ENCODE measurements at places on chromosomes 2 and 18. TPM values are rescaled to one million over a fixed set of nuclear protein-coding genes. Genes with fewer than 3 reads are reported as not detected.
A peak's percentile ranks its signal among the peaks of the same experiment; 100 is the strongest.

- no peak for DNase-seq
Observed at GRCh38 chr2:99317161-99317872, 16.3 kb upstream of the LYG1 start.

CD8A gene
- polyA plus RNA-seq, result 0.66 TPM

GRCh38 chr2:64846177-64846576, 143.0 kb upstream of the SLC1A4 start:
- DNase-seq, result no peak

- no peak for DNase-seq
Observed at GRCh38 chr2:191869178-191869577, 22.3 kb upstream of the CAVIN2 start.

- DNase-seq, result no peak
Observed at GRCh38 chr18:10057894-10058791, 144.3 kb downstream of the VAPA start.

DNA sequence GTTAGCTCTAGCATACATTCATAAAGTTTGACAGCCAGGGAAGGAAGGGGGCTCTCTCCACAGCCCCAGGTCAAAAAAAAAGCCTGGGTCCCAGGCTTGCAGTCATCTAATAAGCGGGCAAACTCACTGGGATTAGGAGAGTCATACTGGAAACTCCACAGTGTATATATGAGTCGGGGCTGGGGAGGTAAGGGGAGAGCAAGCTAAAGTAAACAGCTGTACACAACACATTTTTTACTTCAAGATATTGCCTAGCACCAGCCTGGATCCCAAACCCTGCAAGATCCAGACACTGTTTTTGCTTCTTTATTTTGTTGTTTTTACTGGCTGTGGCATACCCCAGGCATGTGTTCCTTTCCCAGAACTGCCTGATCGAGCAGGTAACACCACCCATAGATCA, 291.3 kb upstream of the TANK start:
- DNase-seq, result no peak

- no peak for DNase-seq
Observed at GRCh38 chr18:56393870-56394269, 244.5 kb downstream of the TXNL1 start.

TRPM8 gene
- 0.14 TPM for polyA plus RNA-seq

DNA sequence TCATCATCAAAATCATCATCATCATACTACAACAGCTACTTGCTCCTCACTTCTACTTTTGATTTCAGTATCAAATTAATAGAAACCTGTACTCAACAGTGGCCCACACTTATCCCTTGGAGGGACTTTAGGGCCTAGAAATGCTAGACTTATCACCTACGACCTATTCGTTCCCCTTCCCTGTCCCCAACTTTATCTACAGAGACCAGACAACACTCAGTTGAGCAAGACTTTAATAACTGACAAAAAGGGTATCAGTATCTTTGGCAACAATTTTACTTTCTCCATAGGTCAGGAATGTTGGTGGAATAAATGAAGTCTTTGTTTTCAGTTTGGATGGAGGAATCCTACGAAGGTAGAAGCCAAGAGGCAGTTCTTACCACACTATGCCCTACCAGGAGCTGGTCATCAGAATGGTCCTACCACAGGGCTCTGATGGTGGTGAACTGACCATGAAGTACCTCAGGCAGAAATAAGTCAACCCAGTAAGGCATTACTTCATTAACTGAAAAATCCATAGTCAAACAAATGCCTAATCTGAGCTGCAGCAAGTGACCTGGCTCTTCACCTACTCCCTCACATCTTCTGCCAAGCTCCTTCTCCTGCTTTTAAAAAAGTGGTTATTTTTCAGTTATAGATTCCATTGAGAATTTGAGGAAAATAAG, 26.6 kb downstream of the MBD2 start:
- no peak for DNase-seq

GRCh38 chr2:7057865-7058400, 140.7 kb downstream of the RNF144A start:
- no peak for DNase-seq

CD226 gene
- polyA plus RNA-seq, result 4.0 TPM

CGREF1 gene
- polyA plus RNA-seq, result 0.86 TPM

- DNase-seq, result no peak
Observed at GRCh38 chr2:1899396-1899730, 155.0 kb upstream of the PXDN start.

PTGR3 gene
- polyA plus RNA-seq, result 55.0 TPM

DNA sequence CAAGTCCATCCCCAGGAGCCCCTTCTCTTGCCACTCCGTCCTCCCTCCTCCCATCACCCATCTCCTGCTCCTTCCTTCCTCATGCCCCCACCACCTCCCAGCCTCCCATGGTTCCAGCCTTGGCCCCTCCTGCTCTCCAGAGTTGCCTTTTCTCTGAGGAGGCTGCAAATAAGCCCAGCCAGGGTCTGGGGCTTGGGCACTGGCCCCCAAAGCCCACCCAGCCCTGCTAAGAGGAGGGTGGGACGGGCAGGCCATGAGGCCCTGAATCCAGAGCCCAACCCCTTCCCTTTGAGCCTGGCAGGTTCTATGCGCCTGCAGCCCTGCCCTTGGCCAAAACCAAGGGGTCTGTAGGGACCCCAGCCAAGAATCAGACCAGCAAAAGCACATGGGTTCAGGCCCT, 71.6 kb downstream of the STPG4 start:
- DNase-seq, result no peak

GRCh38 chr2:37189452-37190153, 1.1 kb upstream of the SULT6B1 start:
- no peak for DNase-seq

CFAP65 gene
- 2.9 TPM for polyA plus RNA-seq

DNA sequence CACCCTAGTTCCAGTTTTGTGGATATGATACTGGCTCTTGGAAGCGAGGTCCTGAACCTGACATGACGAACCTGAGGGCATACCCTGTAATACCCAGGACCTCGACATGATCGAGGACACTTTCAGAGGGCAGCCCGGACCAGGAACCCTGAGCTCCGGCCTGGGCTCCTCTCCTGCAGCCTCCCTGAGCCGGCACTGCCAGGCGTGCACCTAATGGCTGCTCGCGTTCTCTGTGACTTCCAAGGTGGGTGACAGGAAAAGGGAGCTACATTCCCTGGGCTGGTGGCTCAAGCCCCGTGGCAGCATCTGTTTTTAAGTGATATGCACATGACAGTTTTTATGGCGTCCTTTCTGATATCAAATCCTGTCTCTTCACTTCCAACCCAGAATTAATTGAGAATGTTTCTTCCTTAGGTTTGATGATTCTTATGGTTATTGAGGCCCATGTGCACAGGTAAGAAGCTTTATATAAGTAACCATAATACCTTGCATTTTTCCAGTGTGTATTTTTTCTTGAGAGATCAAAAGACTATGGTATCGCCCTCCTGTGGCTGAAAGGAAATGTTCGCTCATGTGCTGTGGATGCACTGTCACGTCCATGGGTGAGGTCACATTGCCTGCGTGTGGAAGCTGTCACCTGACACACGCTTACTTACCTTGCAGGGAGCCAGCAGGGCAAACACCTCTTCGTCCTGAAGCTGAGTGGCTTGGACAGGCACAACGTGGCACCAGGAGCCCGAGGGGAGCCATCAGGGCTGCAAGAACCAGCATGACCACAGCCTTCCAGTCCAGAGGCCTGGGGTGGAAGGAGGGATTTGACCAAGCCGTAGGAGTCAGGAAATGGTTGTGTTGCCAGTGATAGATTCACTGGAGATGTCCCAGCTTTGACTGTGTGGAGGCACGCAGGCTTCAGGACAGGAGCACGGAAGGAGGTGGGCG, 367.4 kb upstream of the MYT1L start:
- no peak for DNase-seq

UGT1A1 gene
- polyA plus RNA-seq, result 0.06 TPM

GRCh38 chr2:31256611-31257382, 22.8 kb downstream of the EHD3 start:
- DNase-seq, result no peak

CACNB4 gene
- polyA plus RNA-seq, result 5.9 TPM

DNA sequence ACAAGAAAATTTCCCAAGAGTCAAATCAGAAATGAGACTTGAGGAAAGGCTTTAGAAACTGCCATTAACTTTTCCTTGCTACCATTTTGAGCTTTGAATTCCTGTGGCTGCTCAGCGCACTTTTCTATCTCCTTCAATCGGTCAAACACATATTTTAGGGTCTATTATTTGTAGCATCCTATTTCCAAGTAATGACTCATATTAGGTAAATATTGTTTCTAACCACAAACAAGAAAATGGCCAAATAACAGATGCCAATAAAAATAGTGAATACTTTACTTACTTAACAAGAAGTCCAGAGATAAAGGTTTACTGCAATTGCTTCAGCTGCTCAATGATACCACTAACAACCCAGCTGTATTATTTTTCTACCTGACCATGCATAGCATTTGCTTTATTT, 29.7 kb upstream of the CCDC178 start:
- no peak for DNase-seq

NCKAP5 gene
- 15.0 TPM for polyA plus RNA-seq

GRCh38 chr2:95121093-95121406, 558 bp downstream of the MRPS5 start:
- no peak for DNase-seq

DNA sequence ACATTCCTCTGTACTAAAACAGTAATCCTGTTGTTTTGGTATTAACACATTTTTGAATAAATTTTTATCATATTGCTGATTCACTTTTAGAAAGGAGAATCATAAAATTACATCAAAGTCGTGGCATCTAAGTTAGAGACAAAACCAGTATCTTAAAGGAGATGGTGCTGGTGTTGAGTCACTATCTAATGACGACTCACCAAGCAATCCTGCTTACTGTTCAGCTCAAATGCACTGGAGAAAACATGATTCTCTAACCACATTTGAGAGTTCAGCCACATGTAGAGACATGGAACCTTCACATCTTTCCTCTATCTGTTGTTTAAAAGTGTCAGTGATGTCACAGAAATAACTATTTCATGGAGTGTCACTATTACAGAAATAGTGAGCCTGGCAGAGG, 473.8 kb downstream of the TGIF1 start:
- DNase-seq, result no peak

GRCh38 chr18:28015671-28016070, 161.3 kb downstream of the CDH2 start:
- DNase-seq, result no peak

DNA sequence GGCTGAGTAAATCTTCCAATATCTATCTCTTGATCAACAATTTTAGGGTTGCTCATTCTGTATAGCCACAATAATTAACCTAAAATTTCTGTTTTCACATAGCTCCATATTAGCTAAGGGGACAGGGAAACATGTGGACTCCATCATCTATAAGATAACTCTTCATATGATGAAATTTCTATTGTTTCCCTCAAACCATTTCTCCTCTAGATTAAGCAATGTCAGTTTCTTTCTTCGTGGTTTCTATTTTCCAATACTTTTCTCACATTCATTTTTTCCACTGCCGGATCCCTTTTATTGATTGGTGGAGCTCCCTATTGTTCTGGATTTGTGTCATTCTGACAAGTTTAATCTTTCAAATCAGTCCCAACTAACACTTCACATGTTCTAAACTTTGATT, 1221.3 kb upstream of the ZEB2 start:
- DNase-seq, result no peak

- DNase-seq, result no peak
Observed at GRCh38 chr2:144432921-144433320, 87.0 kb downstream of the ZEB2 start.

DNA sequence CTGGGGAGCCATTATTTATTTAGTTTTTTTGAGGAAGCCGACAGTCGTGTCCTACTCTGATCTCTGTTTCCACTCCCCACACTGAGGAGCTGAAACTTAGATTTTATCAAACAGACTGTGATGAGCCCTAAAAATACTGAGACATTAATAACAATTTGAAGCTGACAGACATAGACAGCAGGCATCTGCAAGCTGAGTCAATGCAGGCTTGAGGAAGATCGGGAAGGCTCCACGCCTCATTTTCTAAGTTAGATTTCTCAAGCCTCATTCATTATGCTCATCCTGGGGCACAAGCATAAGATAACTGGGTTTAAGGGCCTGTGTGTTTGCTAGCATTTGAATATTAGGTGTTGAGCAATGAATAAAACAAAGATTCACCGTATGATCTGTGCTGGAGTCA, 26.3 kb downstream of the EFR3B start:
- DNase-seq, result no peak

DNA sequence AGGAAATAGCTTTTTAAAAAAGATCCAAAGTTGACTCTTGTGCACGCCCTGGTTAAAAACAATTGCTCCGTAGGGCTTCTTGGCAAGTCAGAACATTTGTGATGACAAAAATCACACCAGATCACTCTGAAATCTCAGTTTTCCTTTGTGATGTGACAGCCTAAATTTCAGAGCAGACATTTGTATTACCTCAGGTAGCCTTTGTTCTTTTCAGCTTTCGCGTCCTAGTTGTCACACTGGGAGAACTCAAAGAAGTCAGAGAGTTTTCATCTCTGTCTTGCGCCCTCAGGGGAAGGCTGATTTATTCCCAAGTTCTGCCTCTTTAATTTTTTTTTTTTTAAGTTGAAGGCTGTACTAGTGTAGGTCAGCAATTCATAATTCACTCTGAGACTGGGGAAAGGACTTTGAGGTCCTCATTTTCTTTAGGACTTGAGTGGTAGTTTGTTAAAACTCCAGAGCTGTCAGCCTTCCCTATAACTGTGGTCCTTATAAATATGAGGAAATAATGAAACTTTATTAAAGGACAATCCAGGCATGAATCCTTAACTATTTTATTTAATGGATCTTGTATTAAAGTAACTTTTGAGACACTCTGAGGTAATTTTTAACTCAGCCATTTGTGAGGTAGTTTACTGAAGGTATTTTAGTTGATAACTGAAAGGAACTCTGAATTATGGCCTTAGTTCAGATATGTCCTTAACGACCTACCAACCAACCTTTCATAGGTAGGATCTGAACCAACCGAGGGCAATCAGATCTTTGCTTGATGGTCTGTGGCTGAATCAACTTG, 525.1 kb upstream of the FAM98A start:
- DNase-seq, result no peak

DNA sequence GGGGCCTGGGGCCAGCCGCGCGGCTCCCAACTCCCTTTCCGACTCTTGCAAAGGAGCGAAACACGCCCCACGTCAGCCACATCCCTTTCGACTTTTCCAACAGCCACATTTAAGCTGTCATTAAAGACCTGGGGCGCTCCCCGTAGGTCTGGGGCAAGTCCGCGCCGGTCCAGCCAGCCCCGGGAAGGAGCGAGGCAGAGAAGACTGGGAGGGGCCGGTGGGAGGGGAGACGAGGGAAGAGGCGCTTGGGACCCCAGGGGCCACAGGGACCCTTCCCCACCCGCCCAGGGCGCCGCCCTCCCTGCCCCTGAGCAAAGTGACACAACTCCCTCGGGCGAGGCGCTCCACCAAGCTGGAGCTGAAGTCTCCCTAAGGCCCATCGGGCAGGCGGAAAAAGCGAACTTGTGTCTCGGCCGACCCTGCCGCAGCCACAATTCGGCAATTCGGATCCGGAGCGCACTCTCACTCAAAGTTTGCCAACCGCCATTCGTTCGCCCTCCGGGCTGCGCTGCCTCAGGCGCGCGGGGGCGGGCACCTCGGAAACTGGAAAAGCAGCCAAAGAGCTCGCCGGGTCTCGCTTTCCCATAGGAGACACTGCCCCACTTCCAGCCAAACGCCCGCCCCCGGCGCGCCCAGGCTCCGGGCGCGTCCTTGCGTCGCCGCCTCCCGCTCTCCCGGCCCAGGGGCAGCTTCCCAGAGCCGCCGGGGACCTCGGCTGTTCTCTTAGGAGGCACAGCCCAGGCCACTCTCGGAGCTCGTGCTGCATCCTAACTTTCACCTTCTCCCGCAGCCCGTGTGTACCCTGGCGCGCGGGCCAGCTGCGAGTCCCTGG, 1.1 kb upstream of the KCTD1 start:
- DNase-seq, result peak; percentile 80

GRCh38 chr2:10490806-10491291, 42.7 kb upstream of the ODC1 start:
- DNase-seq, result no peak

TLX2 gene
- not detected for polyA plus RNA-seq

Measured in left lung (tissue), 14 donors.